Cerebellar cortex (tissue), 1 donor: ENCODE measurements at places on chromosomes 5 and 9.

- no peak for DNase-seq
These were observed 1007.0 kb upstream of the NUDT12 start for GRCh38 chr5:104569621-104570020.

GRCh38 chr5:78511121-78511906 lies 137.3 kb downstream of the LHFPL2 start:
- DNase-seq = no peak

GRCh38 chr9:14296495-14297113 lies 17.3 kb downstream of the NFIB start:
- no peak for DNase-seq

- no peak for DNase-seq
These were observed 37.2 kb downstream of the FAM240B start for GRCh38 chr9:38682713-38683112.

DNA sequence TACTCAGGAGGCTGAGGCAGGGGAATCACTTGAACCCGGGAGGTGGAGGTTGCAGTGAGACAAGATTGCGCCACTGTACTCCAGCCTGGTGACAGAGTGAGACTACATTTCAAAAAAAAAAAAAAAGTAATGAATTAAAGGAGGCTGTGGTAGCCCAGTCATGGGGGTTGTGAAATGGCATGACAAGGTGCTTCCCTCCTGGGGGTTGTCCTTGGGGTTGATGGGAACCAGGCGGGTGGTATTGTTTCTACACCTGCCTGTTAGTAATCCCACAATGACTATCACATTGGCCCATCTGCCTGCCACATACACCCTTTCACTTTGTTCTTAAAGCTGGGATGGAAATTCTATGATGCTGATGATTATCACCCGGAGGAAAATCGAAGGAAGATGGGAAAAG lies 5.6 kb downstream of the IDNK start:
- DNase-seq = no peak

GRCh38 chr5:145316282-145316681 lies 518.9 kb downstream of the PRELID2 start:
- DNase-seq = no peak

DNA sequence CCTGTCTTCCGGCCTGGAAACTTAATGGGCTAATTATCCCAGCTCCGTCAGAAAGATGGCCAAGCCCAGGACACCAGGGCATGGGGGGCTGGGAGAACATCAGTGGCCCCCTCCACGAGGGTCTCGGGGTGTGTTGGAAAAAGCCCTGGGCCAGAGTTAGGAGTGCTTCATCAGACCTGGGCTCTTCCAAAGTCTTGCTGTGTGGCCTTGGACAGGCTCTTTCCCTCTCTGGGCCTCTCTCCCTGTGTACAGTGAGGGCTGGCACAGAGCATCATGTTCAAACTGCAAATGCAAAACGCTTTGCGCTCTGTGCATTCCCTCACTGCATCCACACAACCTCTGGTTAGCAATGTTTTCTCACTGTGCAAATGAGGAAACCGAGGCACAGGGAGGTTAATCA lies 48.3 kb downstream of the ASS1 start:
- no peak for DNase-seq

DNA sequence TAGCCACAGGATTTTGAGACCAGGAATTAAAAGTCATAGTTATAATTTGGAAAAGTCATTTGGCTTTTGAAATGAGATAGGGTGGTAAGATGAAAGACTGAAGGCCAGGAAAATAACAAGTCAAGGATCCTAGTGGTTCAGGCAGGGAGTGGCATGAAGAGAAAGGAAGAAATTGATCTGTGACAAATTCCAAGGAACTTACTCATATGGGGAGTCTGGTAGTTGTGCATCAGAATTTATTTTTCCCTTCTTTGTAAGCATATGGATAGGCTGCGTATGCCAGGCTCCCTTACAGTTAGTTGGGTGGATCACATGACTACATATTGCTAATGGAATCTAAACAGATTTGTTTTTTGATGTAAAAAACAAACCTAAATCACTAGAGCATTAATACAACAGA lies 21.0 kb downstream of the ISL1 start:
- no peak for DNase-seq

DNA sequence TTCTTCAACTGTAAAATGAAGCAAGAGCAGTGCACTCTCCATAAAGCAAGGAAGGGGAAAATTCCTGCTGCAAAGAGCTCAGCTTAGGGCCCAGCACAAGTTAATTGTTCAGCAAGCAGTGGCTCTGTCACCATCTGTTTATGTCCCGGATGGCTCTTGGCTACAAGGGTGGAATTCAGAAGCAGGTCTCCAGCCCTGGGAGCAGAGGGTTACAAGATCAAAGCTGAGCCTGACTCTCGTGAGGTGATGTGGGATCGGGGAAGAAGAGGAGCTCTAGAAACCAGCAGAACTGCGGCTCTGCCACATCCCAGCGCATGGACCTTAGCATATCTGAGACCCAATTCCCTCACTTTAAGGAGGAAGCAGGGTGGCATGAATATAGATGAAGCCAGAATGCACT lies 25.2 kb upstream of the OLFM1 start:
- no peak for DNase-seq

- DNase-seq = no peak
These were observed 9.6 kb downstream of the EFNA5 start for GRCh38 chr5:107661038-107661649.

DNA sequence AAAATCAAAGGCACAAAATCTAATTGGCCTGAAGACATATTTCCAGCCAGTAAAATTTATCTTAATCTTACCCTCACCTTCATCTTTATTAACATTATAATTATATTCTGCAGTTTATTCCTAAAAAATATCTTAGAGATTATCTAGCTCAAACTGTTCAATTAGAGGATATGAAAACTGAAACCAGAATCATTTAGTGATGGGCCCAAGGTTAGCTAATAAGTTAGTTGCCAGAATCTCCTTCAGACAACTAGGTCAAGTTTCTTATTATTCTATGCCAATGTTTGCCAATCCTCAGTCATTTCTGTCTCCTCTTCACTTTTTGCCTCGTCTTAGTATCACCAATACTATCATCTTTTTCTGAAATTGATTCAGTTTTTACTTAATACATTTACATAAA lies 56.0 kb upstream of the RASA1 start:
- DNase-seq = no peak

- no peak for DNase-seq
These were observed 32.9 kb downstream of the PRLR start for GRCh38 chr5:35197351-35197750.

GRCh38 chr5:5422819-5423515 lies 490 bp downstream of the ICE1 start:
- DNase-seq = no peak

GRCh38 chr9:16044579-16044881 lies 491.7 kb downstream of the CCDC171 start:
- DNase-seq = no peak

DNA sequence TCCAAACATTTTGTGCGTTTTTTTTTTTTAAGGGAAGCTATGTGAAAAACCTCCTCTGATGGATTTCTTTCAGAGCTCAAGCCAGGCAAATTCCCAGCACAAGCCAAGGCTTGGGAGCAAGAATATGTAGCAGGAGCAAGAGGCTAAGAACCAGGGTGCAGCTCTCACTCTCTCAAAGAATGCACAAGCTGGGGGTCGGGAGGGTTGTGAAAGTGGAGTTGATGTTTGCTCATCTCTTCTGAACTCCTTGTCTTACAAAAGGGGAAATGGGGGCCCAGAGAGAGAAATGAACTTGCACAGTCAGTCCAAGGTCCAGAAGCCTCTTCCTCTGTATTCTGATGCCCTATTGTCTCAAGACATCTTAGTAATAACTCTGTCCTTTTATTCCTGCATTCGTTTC lies 7.7 kb upstream of the TRAF1 start:
- no peak for DNase-seq

- DNase-seq = no peak
These were observed 242.1 kb downstream of the BNC2 start for GRCh38 chr9:16628413-16628812.

DNA sequence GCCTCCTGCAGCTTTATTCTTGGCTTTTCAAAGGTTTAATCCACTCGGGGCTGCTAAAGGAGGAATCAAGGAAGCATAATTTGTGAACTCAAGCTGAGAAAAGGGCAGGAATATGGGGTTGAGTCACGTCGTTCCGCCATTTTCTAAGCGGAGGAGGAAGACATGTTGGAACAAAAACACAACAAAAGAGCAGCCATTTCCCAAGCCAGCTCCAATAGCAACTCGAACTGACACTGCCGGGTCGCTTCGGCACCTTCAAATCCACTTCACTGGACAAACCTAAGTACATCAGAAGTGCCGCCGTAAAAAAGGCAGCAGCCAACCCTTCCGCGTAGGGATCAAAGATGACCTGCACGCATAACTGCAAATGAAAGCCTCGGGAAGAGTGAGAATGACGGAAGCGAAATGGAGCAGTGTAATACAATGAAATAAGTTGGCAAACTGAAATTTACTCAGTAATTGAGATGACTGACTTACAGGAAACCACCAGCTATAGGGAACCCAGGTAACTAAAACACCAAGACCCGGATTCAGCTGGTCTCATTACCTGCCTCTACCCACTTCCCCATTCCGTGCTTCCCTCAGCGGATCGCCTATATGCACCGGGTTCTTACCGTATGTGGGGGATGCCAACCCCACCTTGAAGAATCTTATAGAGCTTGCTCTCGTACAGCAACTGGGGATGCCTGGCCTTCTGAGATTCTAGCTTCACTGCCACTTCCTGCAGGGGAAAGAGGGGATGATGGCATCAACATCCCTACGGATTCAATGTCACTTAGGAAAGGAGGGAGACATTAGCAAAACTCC lies 1.6 kb downstream of the CSNK1A1 start:
- DNase-seq = peak; percentile 60

DNA sequence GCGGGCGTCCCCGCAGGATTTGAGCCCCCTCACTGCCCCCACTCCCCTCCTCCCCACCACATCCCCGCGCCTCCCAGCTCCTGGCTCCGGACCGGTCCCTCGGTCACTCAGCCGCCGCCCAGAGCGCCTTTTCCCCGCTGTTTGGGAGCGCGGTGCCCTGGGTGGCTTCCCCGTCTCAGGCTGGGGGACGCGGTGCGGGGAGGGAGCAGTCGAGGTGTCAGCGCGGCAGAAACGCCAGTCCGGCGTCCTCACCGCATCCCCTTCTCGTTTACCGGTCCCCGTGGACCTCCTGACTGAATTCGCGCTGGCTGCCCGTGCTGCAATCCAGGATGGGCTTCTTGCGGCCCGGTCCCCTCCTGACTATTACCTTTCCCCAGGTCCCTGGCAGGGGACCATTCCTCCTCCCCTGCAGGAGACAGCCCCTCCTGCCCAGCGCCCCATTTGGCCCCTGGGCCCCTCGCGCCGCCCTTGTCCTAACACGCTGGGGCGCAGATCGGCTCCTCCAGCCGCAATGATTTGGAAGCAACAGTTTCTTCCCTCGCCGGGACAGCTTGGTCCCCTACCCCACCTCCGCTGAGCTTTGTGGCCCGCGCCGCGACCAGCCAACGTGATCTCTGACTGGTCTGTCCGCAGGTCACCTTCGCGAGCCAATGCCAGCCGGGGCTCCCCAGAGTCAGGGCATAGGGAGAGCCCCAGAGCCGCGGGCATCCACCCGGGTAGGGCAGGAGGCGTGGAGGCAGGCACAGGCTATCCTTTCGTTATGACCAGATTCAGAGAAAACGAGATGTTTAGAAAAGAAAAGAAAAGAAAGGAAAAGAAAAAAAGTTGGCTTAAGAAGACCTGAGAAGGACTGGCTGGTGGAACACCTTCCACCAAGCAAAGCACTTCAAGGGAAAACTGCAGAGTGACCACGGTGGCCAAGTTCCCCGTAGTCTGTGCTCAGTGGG lies 1.2 kb downstream of the ANKRD33B start:
- no peak for DNase-seq

DNA sequence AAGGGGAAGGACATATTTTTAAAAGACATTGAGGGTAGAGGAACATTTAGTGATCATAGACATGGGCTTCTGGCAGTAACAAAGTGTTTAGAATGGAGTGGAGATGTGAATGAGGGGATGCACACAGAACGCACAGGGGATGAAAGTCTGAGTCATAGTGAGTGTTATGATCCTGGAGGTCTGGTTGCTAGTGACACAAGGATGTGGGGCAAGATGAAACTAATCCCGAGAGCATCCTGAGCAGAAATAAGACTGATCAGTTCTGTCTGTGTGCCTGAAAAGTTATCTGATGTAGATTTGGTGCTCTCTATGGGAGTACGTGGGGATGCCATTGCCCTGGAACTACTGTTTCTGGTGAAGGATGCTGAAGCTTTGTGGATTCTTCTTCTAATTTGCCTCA lies 141.1 kb downstream of the CHSY3 start:
- no peak for DNase-seq

DNA sequence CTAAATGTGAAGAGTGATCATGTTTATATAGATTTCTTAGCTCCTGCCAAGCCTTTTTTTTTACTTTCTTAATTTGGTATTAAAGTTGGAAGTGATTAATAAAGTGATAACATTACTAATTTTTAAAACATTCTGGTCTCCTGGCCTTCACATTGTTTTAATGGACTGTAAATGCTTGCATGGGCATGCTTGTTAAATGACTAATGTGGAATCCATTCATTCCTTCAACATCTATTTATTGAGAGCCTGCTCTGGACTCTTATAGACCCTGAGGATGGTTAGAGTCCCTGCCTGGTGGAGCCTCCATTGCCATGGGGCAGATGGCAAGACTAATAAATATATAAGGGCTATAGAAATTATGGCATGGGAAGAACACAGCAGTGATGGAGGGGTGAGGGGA lies 103.5 kb downstream of the NTRK2 start:
- no peak for DNase-seq

DNA sequence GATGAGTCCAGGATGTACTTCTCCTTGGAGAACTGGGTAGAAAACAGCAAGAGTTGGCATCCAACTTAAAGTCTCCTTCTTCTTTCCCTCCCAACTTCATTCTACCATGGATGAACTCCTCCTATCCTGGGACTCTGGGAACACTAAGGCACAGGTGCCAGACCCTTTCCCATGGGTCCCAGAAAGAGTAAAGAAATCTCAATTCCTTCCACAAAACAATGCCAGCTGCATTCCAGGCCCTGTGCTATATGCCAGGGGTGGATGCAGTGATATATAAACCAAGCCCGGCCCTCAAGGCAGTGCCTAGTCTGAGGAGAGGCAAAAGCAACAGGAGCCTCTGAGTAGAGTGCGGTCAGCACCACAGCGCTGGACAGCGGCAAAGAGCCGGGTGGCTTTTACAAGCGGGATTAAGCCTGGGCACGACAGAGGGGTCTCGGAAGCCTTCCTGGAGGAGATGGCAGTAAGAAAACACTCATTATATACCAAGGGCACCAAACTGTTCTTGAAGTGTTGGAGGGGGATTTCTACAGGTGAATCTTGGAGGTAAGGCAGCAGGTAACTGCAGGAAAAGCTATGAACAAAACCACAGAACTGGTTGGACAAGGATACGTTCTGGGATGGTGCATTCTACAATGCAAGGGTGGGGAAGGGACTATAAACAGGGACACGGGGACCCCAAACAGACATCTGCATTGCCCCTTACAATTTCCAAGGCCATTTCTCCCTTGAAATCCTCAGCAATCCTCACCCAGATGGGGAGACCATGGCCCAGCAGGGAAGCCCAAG lies 16.4 kb upstream of the TOR2A start:
- DNase-seq = no peak
